ENCODE measurements at places on chromosomes 6 and 20. TPM values are rescaled to one million over a fixed set of nuclear protein-coding genes. Genes with fewer than 3 reads are reported as not detected.

PPP1R14C gene
- 1.7 TPM for total RNA-seq

ULBP3 gene
- total RNA-seq: 3.4 TPM

TUBB2A gene
- 102 TPM for total RNA-seq

MMUT gene
- total RNA-seq: 6.5 TPM

PRICKLE4 gene
- total RNA-seq: 0.76 TPM

MOCS1 gene
- total RNA-seq: 2.0 TPM

ME1 gene
- total RNA-seq: 44.2 TPM

POPDC3 gene
- 24.1 TPM for total RNA-seq

RNF144B gene
- total RNA-seq: 0.52 TPM

CSTF1 gene
- 38.9 TPM for total RNA-seq

F13A1 gene
- not detected for total RNA-seq

ARFGEF3 gene
- 0.57 TPM for total RNA-seq

XRN2 gene
- 95.2 TPM for total RNA-seq

NRSN1 gene
- total RNA-seq: not detected

BCAS1 gene
- total RNA-seq: 0.42 TPM

FOXS1 gene
- 0.83 TPM for total RNA-seq

RIPK1 gene
- 12.3 TPM for total RNA-seq

GJA10 gene
- total RNA-seq: not detected

BTNL2 gene
- total RNA-seq: not detected

CGAS gene
- 4.9 TPM for total RNA-seq

WFDC5 gene
- not detected for total RNA-seq

PI16 gene
- not detected for total RNA-seq

CD93 gene
- total RNA-seq: not detected

PAK5 gene
- not detected for total RNA-seq

SOBP gene
- 1.6 TPM for total RNA-seq

MYLK2 gene
- total RNA-seq: 0.55 TPM

Measured in A549 treated with ZK216348 at 1 μM for 4 hours (cell line).